ENCODE measurements at places on chromosomes 11 and 22.
A peak's percentile ranks its signal among the peaks of the same experiment; 100 is the strongest.

DNA sequence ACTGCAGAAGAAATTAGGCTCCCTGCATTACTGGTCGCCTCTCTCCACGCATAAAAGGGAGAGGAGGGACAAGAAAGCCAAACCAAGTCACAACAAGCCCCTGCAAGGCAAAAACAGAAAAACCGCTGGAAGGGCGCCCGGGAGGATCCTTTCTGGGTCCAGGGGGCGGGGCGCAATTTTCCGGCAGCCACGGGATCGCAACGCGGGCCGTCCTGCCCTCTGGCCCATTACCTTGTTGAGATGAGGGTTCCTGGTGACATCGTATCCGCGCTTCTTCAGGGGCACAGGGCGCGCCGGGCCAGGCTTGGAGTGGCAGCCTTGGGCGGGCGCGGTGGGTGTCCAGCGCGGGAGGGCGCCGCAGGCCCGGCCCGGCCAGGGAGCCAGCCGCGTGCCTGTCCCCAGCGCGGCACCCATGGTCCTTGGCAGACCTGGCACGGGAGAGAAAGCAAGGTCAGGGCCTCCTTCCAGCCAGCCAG, 847 bp downstream of the ME3 start:
- no peak for DNase-seq

- no peak for DNase-seq
Measured at GRCh38 chr22:19802001-19802893, 41.7 kb downstream of the TBX1 start.

GRCh38 chr11:124101737-124102136, 13.5 kb upstream of the VWA5A start:
- DNase-seq, result no peak

DNA sequence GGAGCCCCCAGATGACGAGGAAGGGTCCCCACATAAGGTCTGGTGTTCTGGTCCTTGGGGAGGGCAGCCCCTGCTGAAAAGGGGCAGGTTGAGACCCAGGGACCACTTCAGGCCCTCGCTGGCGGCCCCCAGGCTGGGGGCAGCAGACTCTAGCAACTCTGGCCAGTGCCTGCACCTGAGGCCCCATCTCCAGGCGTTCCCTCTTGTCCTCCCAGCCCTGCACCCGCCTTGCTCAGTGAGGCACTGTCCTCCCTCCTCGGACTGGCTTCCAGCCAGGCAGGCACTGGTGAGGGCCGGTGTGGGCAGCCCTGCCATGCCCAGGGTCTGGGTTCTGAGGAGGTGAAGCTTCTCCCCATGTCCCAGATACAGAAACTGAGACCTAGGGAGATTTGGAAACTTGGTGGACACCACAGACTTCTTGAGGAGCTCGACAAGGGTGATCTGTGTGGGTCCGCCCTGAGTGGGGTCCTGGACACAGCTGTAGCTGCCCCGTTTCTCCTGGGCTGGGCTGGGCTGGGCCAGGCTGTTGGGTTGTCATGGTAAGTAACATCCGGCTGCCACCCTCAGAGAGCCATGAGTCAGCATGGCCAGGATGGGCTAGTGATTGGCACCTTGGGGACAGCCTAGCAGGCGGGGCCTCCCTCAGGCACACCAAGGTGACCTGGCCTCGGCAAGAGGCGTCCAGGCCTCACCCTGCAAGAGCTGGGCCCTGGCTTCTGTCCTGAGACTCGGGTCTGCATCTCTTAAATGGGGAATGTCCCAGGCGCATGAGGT, 11.1 kb upstream of the PHLDA2 start:
- peak; percentile 53 for DNase-seq

DNA sequence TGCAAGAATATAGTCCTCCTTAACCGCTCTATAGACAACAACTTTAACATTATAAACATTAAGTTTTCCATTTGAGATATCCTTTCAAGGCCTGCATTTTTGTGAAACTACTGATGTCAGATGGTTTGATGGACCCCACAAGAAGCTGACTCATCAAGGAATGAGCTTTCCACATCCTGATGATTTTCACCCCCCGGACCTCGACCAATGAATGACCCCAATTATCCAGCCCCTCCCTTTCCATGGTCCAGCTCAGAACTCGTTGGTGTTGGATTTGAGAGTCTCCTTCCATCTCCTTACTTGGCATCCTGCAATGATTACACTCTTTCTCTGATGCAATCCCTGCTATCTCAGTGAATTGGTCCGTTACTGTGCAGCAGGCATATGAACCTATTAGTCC, 31.8 kb upstream of the GUCY1A2 start:
- no peak for DNase-seq

DNA sequence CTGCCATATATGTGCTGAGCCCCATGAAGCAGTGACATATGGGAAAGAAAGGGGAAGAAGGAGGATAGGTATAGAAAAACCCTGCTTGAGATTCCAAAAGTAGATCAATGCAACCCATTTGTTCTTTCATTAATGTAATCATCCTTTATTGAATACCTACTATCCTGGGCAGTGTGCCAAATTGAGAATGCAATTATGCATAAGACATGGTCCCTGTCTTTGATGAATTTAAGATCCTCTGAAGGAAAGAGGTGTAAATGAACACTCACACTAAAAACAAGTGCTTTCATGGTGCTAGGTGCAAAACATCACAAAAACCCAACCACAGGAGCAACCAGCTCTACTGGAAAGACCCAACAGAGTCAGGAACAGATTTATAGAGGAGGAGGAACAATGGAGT, 29.7 kb downstream of the FLI1 start:
- DNase-seq, result no peak

GRCh38 chr11:104844451-104844850, 53.8 kb downstream of the CASP12 start:
- DNase-seq, result no peak

GRCh38 chr22:37318364-37319109, 36.2 kb downstream of the CYTH4 start:
- peak; percentile 35 for DNase-seq

DNA sequence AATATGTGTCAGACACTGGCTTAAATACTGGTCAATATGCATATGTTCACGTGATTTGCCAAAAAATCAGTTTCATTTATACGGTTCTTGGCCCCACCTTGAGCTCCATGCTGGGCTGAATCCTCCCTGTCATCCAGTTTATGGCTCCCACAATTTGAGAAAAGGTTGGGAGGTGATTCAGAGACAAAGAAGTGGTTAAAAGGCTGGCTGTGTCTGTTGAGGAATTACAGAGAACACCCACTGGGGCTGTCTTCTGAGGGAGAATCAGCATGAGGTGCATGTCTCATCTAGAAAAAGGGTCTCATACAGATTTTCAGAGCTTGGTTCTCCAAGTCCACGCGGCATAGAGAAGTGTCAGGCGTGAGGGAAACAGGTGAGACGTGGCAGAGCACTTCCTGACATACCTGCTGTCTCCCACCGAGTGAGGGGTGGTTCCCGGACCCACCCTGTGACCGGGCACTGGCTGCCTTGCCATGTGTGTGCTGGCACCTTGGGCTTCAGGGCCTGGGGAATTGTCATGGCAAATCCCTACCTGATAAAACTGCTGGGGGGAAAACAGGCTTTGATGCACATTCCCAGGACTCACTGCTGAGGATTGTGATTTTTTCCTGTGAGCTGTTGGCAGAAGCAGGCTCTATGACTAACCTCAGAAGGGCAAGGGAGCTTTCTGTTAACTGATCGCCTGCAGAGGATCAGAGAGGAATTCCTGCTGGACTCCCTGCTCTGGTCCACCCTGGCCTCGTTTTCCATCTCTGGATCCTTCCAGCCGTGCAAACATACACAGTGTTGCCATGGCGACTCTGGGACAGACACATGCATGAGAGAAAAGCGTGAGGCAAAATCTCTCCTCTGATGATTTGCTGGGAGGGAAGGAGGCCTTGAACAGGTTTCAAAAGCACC, 223.6 kb downstream of the ADAMTS15 start:
- DNase-seq, result no peak

- peak; percentile 8 for DNase-seq
Measured at GRCh38 chr11:98940913-98941312, 79.8 kb upstream of the CNTN5 start.

GRCh38 chr11:121341609-121342008, 49.0 kb downstream of the SC5D start:
- no peak for DNase-seq

DNA sequence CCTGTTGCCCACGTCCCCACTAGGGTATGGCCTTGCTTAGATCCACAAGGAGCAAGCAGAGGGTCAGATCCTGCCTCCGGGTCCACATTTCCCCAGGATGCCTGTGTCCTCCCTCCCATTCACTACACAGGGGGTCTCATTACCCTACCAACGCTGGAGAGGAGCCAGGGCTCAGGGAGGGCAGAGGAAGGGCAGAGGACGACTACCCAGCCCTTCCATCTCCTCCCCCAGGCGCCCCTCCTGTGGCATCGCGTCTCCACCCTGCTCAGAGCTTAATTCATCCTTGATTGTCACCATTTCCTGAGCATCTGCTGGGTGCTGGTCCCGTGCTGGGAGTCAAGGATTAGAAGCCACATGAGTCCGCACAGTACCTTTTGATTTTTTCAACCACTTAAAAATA, 5.0 kb downstream of the NFAM1 start:
- DNase-seq, result no peak

- DNase-seq, result no peak
Measured at GRCh38 chr11:43928721-43929120, 13.7 kb upstream of the C11orf96 start.

Data from HTR-8/SVneo (cell line).